CD4-positive, alpha-beta T cell treated with Interleukin-21 for 1 hour (primary cell): ENCODE measurements at places on chromosomes 7 and 10.

- no peak for DNase-seq
Observed at GRCh38 chr7:121373177-121373576, 22.9 kb downstream of the FAM3C start.

DNA sequence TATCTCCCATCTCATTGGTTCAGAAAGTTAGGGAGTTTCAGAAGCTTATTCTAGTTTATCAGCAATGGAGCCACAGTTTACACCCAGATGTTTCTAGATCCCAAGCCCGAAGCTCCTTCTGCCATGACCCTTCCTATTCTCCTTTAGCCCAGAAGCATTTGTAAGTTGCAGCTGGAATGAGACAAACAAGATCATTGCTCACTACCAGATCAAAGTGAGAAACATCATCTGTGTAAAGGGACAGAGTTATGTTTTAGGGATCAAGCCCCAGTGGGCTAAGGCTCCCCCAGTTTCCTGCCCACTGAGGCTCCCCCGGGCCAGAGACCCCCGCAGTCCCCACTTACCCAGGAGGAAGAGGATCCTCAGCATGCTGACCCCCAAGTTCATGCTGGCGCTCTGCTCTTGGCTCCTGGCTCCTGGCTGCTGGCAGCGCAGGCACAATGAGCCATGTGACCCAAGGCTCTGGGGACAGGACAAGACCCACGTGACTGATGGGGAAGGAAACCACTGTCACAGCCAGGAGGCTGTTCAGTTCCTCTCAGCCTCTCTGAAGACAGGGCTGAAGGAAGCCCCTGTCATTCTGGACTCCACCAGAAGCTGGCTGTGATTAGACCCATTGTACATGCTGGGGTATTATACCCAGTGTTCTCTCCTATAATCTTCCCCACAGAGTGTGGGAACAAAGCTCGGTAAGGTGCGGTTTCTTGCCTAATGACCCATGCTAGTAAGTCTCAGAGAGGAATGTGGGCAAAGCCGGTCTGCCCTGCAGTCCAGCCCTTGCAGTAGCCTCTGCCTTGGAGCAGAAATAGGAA, at the start of gene TMEM273:
TSS of gene TMEM273 (minus strand) at position 442 of the 812 bp plus-strand sequence. CDS start at position 387, 55 bp downstream.
- DNase-seq: peak; percentile 64

GRCh38 chr7:204326-204725, 12.0 kb downstream of the FAM20C start:
- no peak for DNase-seq

DNA sequence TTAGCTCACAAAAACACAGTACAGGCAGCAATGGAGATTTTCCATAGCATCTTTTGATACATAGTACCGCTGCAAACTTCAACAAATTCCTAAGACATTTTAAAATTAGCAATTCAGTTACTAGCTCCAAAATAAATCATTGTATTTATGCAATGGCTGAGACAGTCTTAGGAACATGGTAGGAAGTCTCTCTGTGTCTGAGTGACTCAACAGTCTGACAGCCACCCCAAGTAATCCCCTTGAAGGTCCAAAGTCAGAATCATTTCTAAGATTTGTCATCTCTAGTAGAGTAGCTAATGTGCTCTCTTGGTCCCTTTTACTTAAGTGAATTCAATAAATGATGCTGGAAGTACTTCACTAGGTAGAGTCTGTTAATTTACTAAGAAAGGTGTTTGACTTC, 93.8 kb upstream of the NOBOX start:
- DNase-seq: no peak

- no peak for DNase-seq
Observed at GRCh38 chr10:85724215-85724614, 642.4 kb downstream of the GRID1 start.

GRCh38 chr10:58265249-58265648, 2.4 kb downstream of the IPMK start:
- no peak for DNase-seq

DNA sequence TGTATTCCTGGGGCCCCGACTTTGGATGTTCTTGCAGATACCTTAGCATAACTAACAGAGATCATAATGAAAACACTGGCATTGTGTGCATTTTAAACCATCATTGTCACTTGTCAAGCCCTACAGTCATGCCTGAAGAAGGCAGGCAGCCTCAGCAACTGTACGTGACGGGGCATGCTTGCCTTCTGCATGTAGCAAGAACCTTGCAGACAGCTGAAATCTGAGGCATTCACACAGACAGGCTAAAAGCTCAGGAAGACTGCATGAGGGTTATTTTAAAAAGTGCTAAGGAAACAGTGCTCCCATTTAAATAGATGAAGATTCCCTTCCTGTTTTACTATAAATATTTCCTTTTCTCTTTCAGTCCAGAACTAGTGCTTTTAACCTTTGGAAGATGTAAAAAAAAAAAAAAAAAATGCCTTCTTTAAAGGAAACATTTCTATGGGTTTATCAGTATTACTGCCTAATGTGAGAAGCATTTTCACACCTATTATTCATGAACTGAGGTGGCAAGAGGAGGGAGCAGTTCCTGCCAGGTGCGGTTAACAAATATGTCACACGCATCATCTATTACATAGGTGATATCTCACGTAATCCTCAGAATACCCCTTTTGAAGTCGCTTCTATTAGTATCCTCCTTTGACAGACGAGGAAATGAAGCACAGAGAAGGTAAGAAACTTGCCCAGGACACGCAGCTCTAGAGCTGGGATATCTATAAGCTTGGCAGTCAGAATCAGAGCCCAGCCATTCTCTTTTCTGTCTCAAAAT, 88.1 kb downstream of the PRKCQ start:
- DNase-seq: peak; percentile 82

DNA sequence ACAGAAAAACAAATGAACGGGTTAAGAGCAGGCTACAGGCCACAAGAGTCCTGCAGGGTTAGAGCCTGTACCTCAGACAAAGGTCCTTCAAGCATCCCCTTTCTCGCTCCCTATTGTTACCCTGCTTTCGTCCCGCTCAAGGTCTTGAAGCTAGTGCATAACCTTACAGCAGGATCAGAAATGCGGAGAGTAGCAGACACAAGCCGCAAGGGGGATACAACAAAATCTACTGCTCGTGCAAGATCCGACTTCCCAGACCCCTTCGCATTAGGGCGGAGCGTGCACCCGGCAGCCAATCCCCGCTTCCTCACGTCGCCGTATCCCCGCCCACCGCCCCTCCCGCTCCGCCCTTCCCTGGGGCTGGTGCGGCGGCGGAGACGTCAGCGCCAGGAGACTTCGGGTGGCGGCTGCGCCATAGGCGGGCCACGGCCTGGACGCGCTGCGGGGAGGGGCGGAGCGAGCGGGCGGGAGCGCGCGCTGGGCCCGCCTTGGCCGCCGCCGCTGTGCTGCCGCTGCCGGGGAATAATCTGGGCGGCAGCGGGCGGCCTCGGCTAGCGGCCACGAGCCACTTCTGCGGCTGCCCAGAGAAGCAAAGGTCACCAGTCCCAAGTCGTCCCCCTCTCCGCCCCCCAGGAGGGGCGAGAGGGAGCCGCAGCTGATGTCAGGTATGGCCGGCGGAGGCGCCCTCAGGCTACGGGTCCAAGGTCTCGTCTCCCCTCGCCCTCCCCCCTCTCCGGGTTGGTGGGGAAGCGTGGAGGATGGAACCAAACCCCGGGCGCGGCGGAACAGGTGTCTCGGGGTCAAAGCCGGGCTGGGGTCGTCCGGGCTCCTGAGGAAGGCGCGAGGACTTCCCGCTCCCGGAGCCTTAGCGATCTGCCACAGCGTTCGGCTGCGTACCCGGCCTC, at the start of gene C1GALT1:
TSS of gene C1GALT1 (plus strand) at position 389 of the 905 bp plus-strand sequence. CDS start 51,776 bp downstream, outside the sequence.
- peak; percentile 97 for DNase-seq

GRCh38 chr7:111164442-111164841, 73.5 kb downstream of the LRRN3 start:
- no peak for DNase-seq
